ENCODE measurements at places on chromosomes 7 and 10.

DNA sequence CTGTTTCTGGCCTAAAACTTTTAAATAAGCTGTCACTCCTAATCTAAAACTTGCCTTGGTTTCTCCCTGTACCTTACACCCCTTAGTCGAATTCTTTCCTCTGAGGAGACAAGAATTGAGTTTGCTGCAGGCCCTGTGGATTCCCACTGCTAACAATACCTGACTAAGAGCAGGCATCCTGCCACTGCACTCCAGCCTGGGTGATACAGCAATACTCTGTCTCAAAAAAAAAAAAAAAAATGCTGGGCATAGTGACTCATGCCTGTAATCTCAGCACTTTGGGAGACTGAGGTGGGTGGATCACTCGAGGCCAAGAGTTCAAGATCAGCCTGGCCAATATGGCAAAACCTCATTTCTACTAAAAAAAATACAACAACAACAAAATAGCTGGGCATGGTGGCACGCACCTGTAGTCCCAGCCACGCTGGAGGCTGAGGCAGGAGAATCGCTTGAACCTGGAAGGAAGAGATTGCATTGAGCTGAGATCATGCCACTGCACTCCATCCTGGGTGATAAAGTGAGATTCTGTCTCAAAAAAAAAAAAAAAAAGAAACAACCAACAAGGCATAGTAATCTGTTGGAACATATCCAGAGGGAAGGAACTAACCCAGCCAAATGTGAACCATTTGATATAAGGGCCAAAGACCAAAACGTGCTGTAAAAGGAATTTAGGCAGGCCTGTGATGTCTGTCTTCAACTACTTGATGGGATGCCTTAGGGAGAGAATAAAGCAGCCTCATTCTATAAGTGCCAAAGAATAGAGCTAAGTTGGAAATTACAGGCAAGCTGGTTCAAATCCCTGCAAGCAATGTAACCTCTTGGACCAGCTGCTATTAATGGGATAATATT, 732.7 kb upstream of the AUTS2 start:
- DNase-seq = no peak

GRCh38 chr7:25864943-25865751, 286.9 kb upstream of the NFE2L3 start:
- DNase-seq = no peak

GRCh38 chr10:118239236-118239630, 102.9 kb downstream of the FAM204A start:
- DNase-seq = no peak

- no peak for DNase-seq
Observed at GRCh38 chr10:95861386-95861785, 46.4 kb upstream of the CC2D2B start.

GRCh38 chr7:93728292-93728691, 153.8 kb upstream of the CALCR start:
- no peak for DNase-seq

All from NCI-H1436 treated with DMSO at 0.1 percent for 48 hours (cell line).